ENCODE measurements at places on chromosomes 6 and 20. TPM values are rescaled to one million over a fixed set of nuclear protein-coding genes. Genes with fewer than 3 reads are reported as not detected.

DNA sequence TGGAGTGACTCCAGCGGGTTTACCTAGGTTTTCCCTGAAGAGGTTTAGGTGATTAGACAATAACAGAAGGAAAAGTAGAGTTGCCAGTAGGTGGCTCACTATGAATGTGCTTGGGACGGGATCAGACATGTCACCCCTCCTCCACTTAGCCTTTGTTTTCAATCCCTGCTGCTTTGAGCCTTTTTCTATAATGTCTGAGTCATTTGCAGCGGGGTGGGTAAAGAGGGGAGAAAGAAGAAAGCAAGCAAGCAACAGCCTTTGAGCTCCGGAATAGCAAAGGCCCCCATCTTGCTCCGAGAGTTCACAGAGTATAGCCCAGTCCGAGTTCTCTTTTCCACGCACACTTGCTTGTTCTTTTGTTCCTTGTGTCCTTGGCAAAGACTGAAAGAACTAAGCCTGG lies 129.1 kb downstream of the PACRG start:
- peak; percentile 45 for DNase-seq

SRPK1 gene
- 113 TPM for total RNA-seq

- DNase-seq, result no peak
Observed at GRCh38 chr6:29853245-29853644, 25.6 kb downstream of the HLA-G start.

TAAR9 gene
- not detected for total RNA-seq

GRCh38 chr20:35385733-35386132 lies 26.0 kb downstream of the UQCC1 start:
- no peak for DNase-seq

GRCh38 chr20:2283706-2284423 lies 11.9 kb upstream of the TGM3 start:
- DNase-seq, result no peak

DNA sequence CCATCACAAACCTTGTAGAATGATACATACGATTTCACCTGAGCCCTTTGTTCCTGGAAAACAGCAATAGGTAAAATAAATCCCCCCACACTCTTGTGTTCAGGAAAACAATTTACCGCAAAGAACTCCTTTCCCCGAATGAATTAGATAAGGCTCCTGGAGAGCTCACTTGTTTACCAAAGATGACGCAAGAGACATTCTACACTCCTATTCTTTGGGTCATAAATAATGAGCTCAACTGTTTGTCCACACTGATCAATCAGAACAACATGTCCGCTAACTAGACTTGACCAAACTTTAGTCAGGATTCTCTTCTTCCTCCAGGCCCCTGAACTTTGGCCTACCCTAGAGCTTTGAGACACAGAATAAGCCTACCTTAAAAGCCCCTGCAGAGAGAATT lies 271.9 kb upstream of the OPRM1 start:
- no peak for DNase-seq

- DNase-seq, result no peak
Observed at GRCh38 chr6:143197377-143197776, 136.7 kb downstream of the AIG1 start.

DNA sequence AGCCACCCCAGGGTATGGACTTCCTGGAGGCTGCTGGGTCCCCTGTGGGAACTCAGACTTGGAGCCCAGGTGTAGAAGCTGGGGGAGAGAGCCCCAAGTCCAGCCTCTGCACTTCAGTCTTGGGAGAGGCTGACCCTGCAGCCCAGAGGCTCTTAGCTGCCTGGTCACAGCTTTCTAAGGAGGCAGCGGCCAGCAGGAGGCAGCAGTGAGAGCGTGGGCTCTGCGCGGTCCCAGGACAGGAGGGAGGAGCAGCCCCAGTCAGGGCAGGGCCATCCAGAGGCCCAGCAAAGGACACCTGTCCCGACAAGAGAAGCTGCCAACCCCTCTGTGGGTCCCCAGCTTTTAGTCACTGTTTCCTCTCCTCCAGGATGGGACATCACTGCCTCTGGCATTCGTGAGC lies 9.4 kb downstream of the TREML2 start:
- peak; percentile 17 for DNase-seq

DNA sequence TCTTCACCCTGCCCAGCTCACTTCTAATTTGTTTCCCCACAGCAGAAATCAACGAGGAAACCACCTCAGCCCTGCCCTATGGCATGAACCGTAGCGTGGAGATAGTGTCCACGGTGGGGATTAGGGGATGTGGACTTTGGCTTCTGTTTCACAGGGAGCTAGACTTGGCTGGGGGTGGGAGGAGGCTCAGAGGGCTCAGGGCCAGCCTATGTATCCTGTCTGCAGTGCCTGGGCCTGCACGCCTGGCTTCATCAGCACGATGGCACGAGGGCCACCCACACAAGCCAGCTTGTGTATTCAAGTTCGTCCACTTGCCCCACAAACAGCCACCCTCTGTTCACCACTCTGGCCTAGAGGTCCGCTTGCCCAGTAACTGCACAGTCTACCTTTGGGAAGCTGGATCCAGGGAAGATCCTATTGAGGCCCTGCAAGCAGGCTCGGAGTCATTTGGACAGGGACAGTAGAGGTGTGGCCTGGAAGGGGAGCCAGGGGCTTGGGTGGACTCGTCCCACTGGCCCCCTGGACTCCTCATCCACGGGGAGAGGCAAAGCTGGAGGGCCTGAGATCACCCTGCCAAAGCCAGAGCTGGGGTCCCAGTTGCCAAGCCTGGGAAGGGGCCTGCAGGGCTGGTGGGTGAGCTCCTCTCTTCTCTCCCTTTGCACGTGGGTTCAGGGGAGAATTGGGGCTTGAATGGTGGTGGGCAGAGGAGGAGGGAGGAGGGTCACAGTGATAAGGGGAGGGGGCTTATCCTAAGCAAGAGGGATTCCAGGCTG lies 38.0 kb upstream of the FAM83D start:
- DNase-seq, result no peak

- no peak for DNase-seq
Observed at GRCh38 chr6:45427726-45428125, 50.0 kb upstream of the SUPT3H start.

- no peak for DNase-seq
Observed at GRCh38 chr6:42211726-42212125, 5.9 kb downstream of the MRPS10 start.

- no peak for DNase-seq
Observed at GRCh38 chr6:22042706-22043105, 254.1 kb downstream of the PRL start.

DNA sequence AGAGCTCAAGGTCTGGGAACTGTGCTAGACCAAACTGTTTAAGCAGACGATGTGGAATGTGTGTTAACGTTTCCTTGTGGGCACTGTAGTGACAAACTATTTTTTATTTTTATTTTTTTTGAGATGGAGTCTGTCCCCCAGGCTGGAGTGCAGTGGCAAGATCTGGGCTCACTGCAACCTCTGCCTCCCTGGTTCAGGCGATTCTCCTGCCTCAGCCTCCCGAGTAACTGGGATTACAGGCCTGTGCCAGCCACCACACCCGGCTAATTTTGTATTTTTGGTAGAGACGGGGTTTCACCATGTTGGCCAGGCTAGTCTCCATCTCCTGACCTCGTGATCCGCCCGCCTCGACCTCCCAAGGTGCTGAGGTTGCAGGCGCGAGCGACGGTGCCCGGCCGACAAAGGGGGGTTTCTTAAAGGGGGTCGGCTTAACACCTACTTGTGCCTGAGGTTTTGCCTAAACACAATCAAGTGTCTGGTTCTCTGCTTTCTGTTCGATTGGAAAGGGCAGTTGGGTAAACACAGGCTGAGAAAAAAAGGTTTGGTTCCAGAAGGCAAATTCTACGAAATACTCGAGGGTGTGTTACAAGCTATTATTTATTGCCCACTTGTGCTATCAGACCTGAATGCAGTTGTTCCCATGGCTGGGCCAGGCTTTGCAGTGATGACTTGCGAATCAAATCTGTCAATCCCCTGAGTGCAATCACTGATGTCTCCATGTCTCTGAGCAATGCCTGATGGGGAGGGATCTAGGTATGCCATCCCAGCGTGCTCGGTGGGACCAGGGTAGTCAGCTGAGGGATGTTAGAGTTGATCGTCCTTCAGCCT lies 1.3 kb downstream of the NOP56 start:
- DNase-seq, result no peak

GRCh38 chr20:63398744-63399514 lies 37.8 kb upstream of the CHRNA4 start:
- no peak for DNase-seq

DNA sequence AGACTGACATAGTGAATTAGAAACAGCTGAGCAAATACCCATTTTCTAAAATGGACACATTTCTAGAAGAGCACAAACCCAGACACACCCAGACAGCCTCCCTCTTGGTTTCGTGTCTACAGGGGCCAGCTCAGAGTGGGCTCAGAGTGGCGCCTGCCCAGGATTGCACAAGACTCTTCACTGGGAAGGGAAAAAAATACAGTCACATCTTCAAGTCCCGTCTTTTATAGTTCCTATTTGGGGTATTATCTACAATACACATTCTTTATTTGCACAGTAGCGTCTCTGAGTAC lies 246.1 kb upstream of the AFDN start:
- DNase-seq, result no peak

NQO2 gene
- total RNA-seq, result 21.5 TPM

DNA sequence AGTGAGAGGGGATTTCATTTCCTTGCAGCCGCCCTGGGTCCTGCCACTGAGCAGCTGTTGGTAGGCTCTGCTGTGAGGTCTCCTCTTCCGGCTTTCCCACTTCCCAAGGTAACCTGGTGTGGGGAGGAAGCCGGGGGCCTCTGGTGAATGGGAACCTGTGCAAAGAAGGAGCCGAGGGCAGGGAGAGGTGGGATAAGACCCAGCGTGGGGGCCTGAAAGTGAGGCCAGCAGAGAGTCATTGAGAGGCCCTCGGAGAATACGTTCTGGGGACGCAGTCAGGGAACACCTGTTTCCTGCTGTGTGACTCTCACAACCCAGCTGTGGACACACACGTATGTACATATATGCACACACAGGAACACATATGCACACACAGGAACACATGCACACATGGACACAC lies 100.7 kb downstream of the CDH26 start:
- DNase-seq, result no peak

DNA sequence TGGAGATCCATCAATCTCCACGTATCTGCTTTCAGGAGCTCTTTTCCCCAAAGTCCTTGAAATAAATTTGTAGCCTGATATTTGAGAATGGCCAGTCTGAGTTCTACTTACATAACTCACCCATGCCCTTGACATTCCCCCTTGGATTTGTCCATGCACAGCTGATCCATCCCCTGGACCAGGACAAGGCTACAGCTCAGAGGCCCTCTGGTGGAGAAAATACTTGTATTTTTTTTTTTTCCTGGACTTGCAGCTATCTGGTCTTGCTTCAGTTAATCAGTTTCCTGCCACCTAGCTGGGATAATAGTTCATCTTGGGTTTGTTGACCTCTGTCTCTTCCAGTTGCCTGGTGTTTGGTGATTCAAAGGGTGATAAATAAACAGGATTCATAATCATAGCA lies 467.6 kb downstream of the DHX35 start:
- DNase-seq, result no peak

GRCh38 chr6:31396422-31397152 lies 6.8 kb upstream of the MICA start:
- peak; percentile 86 for DNase-seq

DNA sequence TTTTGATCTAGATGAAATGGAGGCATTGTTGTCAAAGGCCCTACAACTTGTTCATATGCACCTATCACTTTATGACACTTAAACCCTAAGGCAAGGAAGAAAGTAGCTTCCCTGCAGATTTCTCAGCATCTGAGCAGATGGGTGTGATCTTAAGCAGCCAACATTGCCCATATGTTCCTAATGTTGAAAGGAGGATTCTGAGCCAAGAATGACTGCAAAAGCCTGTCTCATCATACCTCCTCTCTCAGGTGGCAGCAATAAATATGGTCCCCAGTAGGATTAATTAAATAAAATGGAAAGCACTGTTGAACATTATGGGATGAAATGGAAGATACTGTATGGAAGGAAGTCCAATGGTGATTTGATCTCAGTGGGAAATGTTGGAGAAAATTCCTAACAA lies 538.1 kb upstream of the MAN1A1 start:
- DNase-seq, result no peak

DNA sequence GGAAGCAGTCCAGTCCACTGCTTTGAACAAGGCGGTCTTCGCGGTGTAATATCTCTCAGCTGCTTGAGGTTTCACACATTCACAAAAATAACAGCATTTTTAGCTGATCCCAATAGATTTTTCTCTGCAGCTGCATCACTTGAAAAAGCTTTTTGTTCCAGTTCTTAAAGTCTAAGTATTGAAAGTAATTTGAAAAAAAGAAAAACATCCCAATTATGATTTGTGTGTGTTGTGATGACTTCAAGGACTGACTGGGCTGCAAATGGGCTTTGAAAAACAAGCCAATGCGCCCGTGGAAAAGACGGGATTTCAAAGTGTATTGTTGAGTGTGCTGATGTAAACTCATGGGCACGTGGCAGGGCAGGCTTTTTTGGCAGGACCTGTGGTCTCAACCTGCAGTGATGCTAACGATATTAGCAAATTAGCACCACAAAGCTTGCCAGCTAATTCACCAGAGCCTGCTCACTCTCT lies 151.1 kb downstream of the TMEM242 start:
- no peak for DNase-seq

ECT2L gene
- not detected for total RNA-seq

DNA sequence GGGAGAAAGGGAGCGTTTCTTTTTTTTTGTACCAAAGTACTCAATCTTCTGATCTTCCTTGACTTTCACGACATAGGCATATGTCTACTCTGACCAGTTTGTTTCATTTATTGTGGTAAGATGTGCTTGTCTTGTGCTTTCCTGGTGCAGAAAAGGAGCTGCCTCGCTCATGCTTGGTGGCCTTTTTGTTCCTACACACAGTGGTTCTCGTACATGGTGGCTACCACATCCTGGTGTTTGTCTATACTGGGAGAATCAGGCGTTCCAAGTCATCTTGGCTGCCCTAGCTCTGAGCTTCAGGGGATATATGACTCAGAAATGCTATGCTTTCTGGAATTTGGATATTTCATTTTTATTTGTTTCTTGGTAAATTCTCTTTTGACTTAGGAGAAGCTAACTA lies 31.8 kb downstream of the MYB start:
- no peak for DNase-seq

DNA sequence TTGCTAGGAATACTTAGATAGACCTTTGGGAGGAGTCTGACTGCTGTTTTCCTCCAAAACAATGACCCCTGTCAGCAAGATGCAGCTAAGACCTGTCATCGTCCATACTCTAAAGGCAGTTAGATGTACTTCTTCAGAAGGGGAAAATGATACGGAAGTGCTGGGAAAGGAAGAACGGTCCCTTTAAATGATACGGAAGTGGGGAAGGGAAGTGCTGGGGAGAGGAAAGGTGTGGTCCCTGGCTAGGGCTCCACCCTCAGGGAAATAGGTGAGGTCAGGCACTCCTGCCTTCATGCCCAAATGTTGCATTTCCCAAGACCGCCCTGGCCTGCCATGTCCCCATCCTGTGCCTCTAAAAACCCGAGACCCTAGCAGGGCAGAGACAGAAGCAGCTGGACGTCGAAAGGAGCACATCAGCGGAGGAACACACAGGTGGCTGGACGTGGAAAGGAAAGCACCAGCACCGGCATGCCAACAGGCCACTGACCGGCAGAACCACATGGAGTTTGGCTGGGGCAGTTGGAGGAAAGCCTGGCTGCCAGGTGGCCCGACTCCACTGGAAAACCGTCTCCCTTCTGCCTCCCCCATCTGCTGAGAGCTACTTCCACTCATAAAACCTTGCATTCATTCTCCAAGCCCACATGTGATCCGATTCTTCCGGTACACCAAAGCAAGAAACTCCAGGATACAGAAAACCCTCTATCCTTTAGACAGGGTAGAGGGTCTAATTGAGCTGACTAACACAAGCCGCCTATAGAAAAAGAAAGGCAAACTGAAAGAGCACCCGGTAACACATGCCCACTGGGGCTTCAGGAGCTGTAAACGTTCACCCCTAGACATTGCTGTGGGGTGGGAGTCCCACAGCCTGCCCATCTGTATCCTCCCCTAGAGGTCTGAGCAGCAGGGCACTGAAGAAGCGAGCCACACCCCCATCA lies 94.6 kb downstream of the FAXC start:
- no peak for DNase-seq

WFDC10B gene
- not detected for total RNA-seq

Measured in neural crest cell (in vitro differentiated cells).